ENCODE measurements at places on chromosomes 16 and 17. TPM values are rescaled to one million over a fixed set of nuclear protein-coding genes. Genes with fewer than 3 reads are reported as not detected.

TEPSIN gene
- polyA plus RNA-seq, result 40.3 TPM

MEIOB gene
- not detected for polyA plus RNA-seq

KATNIP gene
- 20.2 TPM for polyA plus RNA-seq

PDILT gene
- not detected for polyA plus RNA-seq

KRT24 gene
- polyA plus RNA-seq, result 116 TPM

PRR35 gene
- polyA plus RNA-seq, result 0.01 TPM

VAT1L gene
- 0.13 TPM for polyA plus RNA-seq

KRT33A gene
- polyA plus RNA-seq, result 0.69 TPM

TTYH2 gene
- polyA plus RNA-seq, result 0.82 TPM

KRTAP4-5 gene
- polyA plus RNA-seq, result not detected

GFAP gene
- 0.08 TPM for polyA plus RNA-seq

SIRT7 gene
- polyA plus RNA-seq, result 64.9 TPM

ICAM2 gene
- polyA plus RNA-seq, result 4.2 TPM

LGALS9 gene
- polyA plus RNA-seq, result 25.5 TPM

GALNS gene
- 20.4 TPM for polyA plus RNA-seq

SLC38A7 gene
- polyA plus RNA-seq, result 7.2 TPM

CLEC18A gene
- 0.92 TPM for polyA plus RNA-seq

PRSS8 gene
- polyA plus RNA-seq, result 201 TPM

PLCG2 gene
- polyA plus RNA-seq, result 4.4 TPM

KREMEN2 gene
- polyA plus RNA-seq, result 1.8 TPM

SULT1A4 gene
- polyA plus RNA-seq, result 6.6 TPM

LITAF gene
- 28.7 TPM for polyA plus RNA-seq

CCL14 gene
- 32.3 TPM for polyA plus RNA-seq

USH1G gene
- 6.0 TPM for polyA plus RNA-seq

NPIPA8 gene
- polyA plus RNA-seq, result 7.2 TPM
